ENCODE measurements at places on chromosomes 12 and 14.
A peak's percentile ranks its signal among the peaks of the same experiment; 100 is the strongest.

GRCh38 chr12:546920-547845 lies 87.4 kb downstream of the B4GALNT3 start:
- peak; percentile 50 for DNase-seq

DNA sequence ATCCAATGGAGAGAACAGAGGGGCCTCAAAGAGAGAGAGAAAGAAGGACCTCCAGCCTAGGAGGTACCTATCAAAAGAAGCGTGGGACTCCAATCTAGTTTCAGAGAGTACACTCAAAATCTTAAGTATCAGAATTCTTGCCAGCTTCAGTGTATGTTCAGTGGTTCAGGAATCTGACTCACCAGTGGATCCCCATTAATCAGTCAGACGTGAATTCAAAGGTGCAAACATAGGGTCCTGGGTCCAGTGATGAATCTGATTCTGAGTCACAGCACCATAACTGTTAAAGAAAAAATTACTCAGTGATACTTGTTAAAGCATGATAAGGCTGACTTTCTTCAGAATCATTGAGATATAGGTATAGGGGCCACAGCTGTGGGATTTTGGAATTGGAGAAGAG lies 33.2 kb downstream of the ETNK1 start:
- DNase-seq, result no peak

- DNase-seq, result no peak
These were observed 350.7 kb downstream of the C12orf50 start for GRCh38 chr12:87678453-87678852.

GRCh38 chr12:79217306-79217705 lies 352.7 kb downstream of the SYT1 start:
- peak; percentile 91 for DNase-seq

- DNase-seq, result no peak
These were observed 146.5 kb downstream of the KIF26A start for GRCh38 chr14:104284636-104285507.

- DNase-seq, result peak; percentile 57
These were observed 527.3 kb upstream of the CCDC196 start for GRCh38 chr14:65958664-65959562.

GRCh38 chr14:104528496-104528895 lies 51.1 kb upstream of the C14orf180 start:
- no peak for DNase-seq

GRCh38 chr14:79246173-79246572 lies 965.1 kb downstream of the DIO2 start:
- DNase-seq, result no peak

DNA sequence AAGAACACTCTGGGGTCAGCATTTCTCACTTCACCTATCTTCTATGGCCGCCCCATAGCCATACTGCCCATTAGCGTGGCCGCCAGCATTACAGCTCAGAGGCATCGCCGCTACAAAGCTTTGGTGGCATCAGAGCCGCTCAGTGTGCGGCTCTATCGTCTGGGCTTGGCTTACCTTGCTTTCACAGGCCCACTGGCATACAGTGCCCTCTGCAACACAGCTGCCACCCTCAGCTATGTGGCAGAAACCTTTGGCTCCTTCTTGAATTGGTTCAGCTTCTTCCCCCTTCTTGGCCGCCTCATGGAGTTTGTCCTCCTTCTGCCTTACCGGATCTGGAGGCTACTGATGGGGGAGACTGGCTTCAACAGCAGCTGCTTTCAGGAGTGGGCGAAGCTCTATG lies 2.6 kb downstream of the DNAJC22 start:
- no peak for DNase-seq

DNA sequence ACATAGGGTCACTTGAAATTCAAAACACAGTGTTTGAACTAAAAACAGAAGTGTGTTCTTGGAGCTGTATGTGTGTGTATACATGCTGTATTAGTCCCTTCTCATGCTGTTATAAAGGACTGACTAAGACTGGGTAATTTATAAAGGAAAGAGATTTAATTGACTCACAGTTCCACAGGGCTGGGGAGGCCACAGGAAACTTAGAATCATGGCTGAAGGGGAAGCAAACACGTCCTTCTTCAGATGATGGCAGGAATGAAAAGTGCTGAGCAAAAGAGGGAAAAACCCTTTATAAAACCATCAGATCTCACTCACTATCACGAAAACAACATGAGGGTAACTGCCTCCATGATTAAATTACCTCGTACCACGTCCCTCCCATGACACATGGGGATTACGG lies 224.1 kb downstream of the BCAT1 start:
- DNase-seq, result no peak

GRCh38 chr12:95318071-95318545 lies 100.5 kb downstream of the VEZT start:
- peak; percentile 65 for DNase-seq

DNA sequence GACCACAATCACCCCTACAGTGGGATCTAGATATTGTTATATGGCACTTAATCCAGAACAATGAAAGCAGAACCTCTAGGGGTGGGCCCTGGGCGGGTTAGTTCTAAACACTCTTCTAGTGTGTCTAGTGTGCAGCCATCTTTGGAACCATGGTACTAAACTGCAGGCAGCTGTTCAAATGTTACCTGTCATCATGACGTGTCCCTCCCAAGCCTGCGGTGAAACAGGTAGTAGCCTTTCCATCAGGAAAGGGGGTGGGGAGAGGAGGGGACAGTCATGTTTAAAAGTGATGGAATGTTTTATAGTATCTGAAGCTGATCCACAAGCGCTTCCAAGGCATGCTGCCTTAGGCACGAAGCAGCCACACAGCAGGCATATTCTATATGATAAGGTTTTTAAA lies 122.6 kb upstream of the SLC35F4 start:
- DNase-seq, result no peak

- DNase-seq, result no peak
These were observed 337.1 kb downstream of the TMEM121 start for GRCh38 chr14:105863296-105864108.

GRCh38 chr12:103382736-103383346 lies 112.9 kb downstream of the C12orf42 start:
- DNase-seq, result no peak

DNA sequence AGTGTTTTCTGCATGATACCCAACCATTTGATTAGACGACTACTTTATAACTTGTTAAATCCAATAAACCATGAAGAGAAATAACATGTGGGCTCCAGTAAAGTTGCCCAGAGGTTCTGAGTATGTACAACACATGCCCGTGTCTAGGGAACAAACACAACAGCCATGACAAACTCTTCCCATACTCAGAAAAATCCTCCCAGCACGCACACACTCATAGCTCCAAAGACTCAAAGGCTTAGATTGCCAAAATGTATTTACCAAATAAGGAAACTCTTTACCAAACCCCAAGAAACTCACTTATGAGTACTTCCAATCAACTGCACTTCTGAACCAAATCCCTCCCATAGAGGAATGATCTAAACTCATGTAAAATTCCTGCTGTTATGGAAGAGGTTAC lies 17.3 kb downstream of the SART3 start:
- DNase-seq, result no peak

DNA sequence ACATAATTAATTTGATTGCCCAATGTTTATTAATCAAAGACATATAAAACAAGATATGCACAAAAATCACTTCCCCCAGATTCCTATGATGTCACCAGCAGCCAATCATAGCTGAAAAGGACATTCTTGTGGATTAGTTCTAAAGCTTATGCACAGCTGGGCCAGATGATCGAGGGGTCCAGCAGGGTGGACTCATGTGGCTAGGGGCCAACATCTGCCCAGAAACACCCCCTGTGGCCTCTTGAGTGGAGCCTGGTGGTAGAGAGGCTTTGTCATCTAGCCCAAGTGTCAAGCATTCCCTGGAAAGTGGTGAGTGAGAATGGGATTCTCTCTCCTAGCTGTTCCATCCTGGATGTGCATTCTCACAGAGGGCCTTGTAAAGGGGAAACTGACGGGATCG lies 590.0 kb downstream of the BCL11B start:
- DNase-seq, result no peak

GRCh38 chr12:78018171-78018910 lies 187.6 kb downstream of the NAV3 start:
- DNase-seq, result no peak

DNA sequence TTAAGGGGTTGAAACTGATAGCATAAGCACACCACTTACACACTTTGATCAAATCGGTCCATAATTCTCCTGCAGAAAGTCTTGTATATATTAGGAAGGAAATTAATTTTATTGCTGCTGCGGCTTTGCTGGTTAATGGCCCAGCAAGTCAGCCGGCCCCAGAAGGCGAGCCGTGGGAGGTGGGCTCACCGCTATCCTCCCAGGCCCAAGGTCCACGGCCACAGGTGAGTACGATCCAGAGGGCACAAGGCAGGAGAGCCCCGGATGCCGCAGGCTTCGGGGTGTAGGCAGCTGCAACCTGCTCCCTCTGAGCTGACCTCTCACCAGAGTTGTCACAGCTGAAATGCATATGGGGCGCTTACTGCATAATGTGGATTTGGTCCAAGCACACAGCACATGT lies 165.7 kb downstream of the TBX5 start:
- peak; percentile 31 for DNase-seq

- no peak for DNase-seq
These were observed 30.3 kb upstream of the TTC7B start for GRCh38 chr14:90846511-90846910.

DNA sequence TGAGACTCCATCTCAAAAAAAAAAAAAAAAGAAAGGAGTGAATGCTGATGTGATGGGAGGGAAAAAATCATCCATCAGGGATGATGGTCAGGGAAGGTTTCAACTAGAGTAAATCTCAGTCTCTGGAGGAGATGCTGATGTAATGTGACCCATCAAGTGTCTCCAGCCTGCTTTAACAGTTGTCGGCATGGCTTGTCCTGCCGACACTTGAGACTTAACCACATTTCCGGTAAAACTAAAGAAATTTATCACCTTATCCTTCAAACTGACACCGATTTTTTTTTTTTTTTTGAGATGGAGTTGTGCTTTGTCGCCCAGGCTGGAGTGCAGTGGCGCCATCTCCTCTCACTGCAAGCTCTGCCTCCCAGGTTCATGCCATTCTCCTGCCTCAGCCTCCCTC lies 21.5 kb upstream of the ANAPC5 start:
- DNase-seq, result no peak

GRCh38 chr14:76104802-76105355 lies 46.8 kb upstream of the GPATCH2L start:
- no peak for DNase-seq

DNA sequence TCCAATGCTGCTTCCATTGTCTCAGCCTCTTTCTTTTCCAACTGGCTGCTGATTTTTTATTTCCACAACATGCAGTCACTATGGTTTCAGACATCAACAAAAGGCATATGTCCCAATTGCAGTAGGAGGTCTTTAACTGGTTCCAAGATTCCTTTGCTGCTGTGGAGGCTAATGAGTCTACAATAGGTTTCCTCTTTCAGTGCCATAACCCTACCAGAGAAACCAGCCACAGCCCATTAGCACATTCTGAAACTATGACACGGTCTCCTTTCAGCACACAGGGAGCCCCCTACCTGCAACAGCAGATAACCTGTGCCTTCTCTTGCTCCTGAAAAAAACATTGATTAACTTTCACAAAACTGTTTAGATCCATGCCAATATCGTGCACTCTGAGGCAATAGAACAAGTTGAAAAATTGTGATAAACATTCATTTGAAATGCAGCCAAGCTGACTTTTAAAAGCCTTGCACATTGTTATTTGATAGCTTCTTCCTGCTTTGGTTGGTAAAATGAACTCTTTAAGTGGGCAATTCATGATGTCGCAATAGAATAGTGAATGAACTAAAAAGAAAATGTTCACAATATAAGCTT lies 32.4 kb downstream of the PLEKHG7 start:
- peak; percentile 73 for DNase-seq

DNA sequence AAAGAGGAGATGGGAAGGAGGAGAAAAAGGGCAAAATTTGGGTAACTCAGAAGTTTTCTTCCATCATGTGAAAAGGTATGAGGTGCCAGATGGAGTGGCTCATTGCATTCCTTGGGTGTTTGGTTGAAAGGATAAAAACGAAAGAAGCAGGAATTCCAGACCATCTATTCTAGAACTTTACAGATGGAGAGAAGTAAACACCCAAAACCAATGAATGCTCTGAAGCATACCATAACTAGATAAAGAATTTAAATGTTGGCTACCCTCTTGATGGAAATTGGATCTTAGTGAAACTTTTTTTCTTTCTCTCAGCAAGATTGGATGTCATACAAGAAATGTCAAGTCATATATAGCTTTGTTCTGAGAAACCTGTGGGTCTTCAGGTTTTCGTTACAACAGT lies 175.6 kb upstream of the FAR2 start:
- DNase-seq, result no peak

GRCh38 chr14:105192866-105193731 lies 12.0 kb upstream of the NUDT14 start:
- DNase-seq, result no peak

- DNase-seq, result peak; percentile 29
These were observed 5.9 kb upstream of the SIVA1 start for GRCh38 chr14:104746934-104747481.

DNA sequence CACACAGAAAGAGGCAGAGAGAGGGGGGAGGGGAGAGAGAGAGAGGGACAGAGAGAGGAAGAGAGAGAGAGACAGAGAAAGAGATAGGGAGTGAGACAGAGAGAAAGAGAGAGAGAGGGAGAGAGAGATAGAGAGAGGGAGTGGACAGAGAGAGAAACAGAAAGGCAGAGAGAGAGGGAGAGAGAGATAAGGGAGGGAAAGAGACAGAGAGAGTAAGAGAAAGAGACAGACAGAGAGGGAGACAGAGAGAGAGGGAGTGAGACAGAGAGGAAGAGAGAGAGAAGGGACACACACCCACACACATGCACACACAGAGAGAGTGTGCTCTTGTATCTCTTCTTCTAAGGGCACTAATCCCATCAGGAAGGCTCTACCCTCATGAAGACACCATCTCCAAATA lies 103.2 kb upstream of the ESRRB start:
- DNase-seq, result no peak

DNA sequence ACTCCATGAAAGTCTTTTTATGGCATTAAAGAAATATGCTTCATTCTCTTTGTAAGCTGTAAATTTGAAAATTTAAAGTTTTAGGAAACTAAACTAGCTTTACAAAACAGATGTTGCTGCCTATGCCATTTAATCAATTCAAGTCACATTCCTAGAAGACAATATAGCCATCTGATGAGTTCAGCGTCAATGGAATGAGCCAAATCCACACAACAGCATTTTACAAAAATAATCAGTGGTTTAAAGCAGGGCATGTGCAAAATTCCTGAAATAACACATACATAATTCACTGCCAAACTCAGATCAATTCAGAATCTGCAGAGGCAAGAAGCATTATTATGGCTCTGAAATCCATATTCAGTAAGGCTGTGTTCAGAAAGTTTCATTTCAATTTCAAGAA lies 75.6 kb downstream of the MED13L start:
- DNase-seq, result no peak

- no peak for DNase-seq
These were observed 142.9 kb upstream of the BTG1 start for GRCh38 chr12:92288561-92288960.

- DNase-seq, result no peak
These were observed 15.7 kb downstream of the CSRP2 start for GRCh38 chr12:76863005-76863670.

DNA sequence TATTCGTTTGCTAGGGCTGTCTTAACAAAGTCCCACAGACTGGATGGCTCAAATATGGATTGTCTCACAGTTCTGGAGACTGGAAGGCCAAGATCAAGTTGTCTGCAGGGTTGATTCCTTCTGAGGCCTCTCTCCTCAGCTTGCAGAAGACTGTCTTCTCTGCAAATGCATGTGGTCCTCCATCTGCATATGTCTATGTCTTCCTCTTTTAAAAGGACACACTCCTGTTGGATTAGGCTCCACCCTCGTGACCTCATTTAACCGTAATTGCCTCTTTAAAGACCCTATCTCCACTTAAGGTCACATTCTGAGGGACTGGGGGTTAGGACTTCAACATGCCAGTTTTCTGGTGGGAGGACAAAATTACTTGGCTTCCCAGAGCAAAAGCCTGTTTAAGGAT lies 123.3 kb downstream of the SLC38A6 start:
- no peak for DNase-seq

GRCh38 chr12:93415723-93416464 lies 25.9 kb downstream of the UBE2N start:
- no peak for DNase-seq

Measured in NCI-H510A treated with DMSO at 0.1 percent for 48 hours (cell line).